Breast epithelium (tissue), 4 donors: ENCODE measurements at places on chromosomes 3 and 15. TPM values are rescaled to one million over a fixed set of nuclear protein-coding genes. Genes with fewer than 3 reads are reported as not detected.

CORO2B gene
- 3.5 TPM for total RNA-seq

RYR3 gene
- total RNA-seq, result 4.2 TPM

NSUN3 gene
- total RNA-seq, result 7.4 TPM

SLC9A9 gene
- total RNA-seq, result 7.8 TPM

STRIT1 gene
- 0.32 TPM for total RNA-seq

DRD3 gene
- not detected for total RNA-seq

CKMT1A gene
- total RNA-seq, result 2.0 TPM

NANOGP8 gene
- 1.1 TPM for total RNA-seq

CPLX3 gene
- total RNA-seq, result 0.66 TPM

DNA sequence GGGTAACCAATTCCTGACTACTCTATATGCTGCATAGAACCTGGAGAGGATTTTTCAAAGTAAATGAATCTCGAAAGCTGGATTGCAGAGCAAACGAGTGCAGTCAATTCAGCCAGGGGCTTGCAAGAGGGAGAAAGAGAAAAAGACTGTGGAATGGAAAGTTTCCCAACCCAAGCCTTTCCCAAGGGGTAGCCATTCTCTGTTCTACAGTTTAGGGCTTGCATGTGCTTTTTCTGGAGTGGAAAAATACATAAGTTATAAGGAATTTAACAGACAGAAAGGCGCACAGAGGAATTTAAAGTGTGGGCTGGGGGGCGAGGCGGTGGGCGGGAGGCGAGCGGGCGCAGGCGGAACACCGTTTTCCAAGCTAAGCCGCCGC, 511 bp upstream of the RARB start:
- DNase-seq, result no peak
- no peaks in the 10 kb centered on the region for H3K36me3 ChIP-seq
- no peaks in the 10 kb centered on the region for H3K4me1 ChIP-seq
- H3K27ac ChIP-seq, result peak overlapping the region; percentile 89

GRCh38 chr3:134345202-134345601, 29.0 kb downstream of the AMOTL2 start:
- no peak overlapping the region for H3K4me3 ChIP-seq
- no peaks in the 10 kb centered on the region for H3K27me3 ChIP-seq
- no peak for DNase-seq
- H3K4me1 ChIP-seq, result no peaks in the 10 kb centered on the region
- H3K36me3 ChIP-seq, result no peaks in the 10 kb centered on the region

- H3K4me1 ChIP-seq, result peaks cover 15% of the 10 kb centered on the region
- no peaks in the 10 kb centered on the region for H3K36me3 ChIP-seq
- H3K4me3 ChIP-seq, result no peak overlapping the region
- H3K27ac ChIP-seq, result peak overlapping the region; percentile 86
Observed at GRCh38 chr3:46959161-46959511, 17.4 kb downstream of the CCDC12 start.

- no peaks in the 10 kb centered on the region for H3K36me3 ChIP-seq
- no peaks in the 10 kb centered on the region for H3K27me3 ChIP-seq
- H3K4me1 ChIP-seq, result no peaks in the 10 kb centered on the region
- no peak overlapping the region for H3K4me3 ChIP-seq
- no peak overlapping the region for H3K27ac ChIP-seq
Observed at GRCh38 chr3:178059119-178059518, 477.1 kb upstream of the KCNMB2 start.

- H3K4me1 ChIP-seq, result peaks cover 4% of the 10 kb centered on the region
- no peaks in the 10 kb centered on the region for H3K27me3 ChIP-seq
- no peak for DNase-seq
- H3K4me3 ChIP-seq, result no peak overlapping the region
- no peaks in the 10 kb centered on the region for H3K36me3 ChIP-seq
Observed at GRCh38 chr3:197308591-197308990, 10.2 kb upstream of the DLG1 start.

- DNase-seq, result peak; percentile 83
- no peaks in the 10 kb centered on the region for H3K36me3 ChIP-seq
- no peak overlapping the region for H3K4me3 ChIP-seq
- peaks cover 39% of the 10 kb centered on the region for H3K4me1 ChIP-seq
- H3K27me3 ChIP-seq, result no peaks in the 10 kb centered on the region
Observed at GRCh38 chr15:66763186-66764071, 61.4 kb downstream of the SMAD6 start.

- H3K27ac ChIP-seq, result peak overlapping the region; percentile 99
- DNase-seq, result peak; percentile 93
- H3K36me3 ChIP-seq, result no peaks in the 10 kb centered on the region
- H3K4me3 ChIP-seq, result peak overlapping the region; percentile 78
Observed at GRCh38 chr15:75452364-75452864, 924 bp upstream of the SIN3A start.

DNA sequence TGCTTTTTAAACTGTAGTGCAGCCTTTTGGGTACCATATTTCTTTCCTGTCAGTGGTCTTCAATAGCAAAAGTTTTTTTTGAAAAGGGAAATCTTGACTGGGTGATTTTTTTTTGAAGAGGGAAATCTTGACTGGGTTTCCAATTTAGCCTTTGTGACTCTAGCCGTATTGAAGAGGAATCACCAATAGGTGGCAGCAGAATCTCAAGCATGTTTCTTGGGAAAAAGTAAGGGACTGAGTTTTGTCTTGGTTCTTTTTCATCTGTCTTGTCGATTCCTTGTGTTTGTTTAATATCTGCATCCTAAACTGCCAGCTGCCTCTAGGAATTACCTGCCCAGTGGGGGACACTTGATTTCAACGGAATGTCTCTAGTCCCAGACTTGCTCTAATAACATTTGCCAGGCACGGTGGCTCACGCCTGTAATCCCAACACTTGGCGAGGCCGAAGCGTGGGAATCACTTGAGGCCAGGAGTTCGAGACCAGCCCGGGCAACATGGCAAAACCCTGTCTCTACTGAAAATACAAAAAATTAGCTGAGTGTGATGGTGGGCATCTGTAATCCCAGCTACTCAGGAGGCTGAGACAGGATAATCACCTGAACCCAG, 89.2 kb downstream of the RBPMS2 start:
- H3K4me3 ChIP-seq, result no peak overlapping the region
- no peak for DNase-seq
- no peak overlapping the region for H3K27ac ChIP-seq

GRCh38 chr3:90016555-90016954, 909.1 kb downstream of the EPHA3 start:
- H3K36me3 ChIP-seq, result no peaks in the 10 kb centered on the region
- no peaks in the 10 kb centered on the region for H3K27me3 ChIP-seq
- no peaks in the 10 kb centered on the region for H3K4me1 ChIP-seq
- H3K27ac ChIP-seq, result no peak overlapping the region
- no peak overlapping the region for H3K4me3 ChIP-seq
- DNase-seq, result no peak

DNA sequence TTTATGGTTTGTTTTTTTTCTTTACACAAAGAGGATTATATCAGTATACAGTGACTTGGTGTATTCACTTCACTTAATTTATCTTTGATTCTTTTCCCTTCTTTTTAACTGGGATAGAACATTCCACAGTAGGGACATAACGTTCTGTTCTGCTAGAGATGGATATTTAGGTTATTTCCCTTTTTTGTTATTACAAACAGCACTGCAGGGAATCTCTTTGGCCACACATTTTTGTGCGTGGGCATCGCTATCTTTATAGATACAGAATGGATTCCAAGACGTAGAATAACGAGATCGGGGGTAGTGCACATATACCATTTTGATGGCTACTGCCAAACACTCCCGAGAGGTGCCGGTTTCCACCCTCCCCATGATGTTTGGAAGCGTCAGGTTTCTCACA, 44.8 kb downstream of the PXYLP1 start:
- H3K27me3 ChIP-seq, result no peaks in the 10 kb centered on the region
- H3K36me3 ChIP-seq, result no peaks in the 10 kb centered on the region
- no peak overlapping the region for H3K27ac ChIP-seq
- no peak overlapping the region for H3K4me3 ChIP-seq
- DNase-seq, result no peak
- H3K4me1 ChIP-seq, result no peaks in the 10 kb centered on the region

GRCh38 chr3:14273901-14274611, 95.4 kb downstream of the LSM3 start:
- no peak overlapping the region for H3K4me3 ChIP-seq
- H3K36me3 ChIP-seq, result no peaks in the 10 kb centered on the region
- no peaks in the 10 kb centered on the region for H3K27me3 ChIP-seq
- no peak for DNase-seq
- no peaks in the 10 kb centered on the region for H3K4me1 ChIP-seq
- H3K27ac ChIP-seq, result no peak overlapping the region

GRCh38 chr3:95341314-95341713, 1278.5 kb downstream of the NSUN3 start:
- DNase-seq, result no peak
- H3K36me3 ChIP-seq, result peaks cover 2% of the 10 kb centered on the region
- H3K4me1 ChIP-seq, result no peaks in the 10 kb centered on the region
- no peaks in the 10 kb centered on the region for H3K27me3 ChIP-seq
- no peak overlapping the region for H3K27ac ChIP-seq

DNA sequence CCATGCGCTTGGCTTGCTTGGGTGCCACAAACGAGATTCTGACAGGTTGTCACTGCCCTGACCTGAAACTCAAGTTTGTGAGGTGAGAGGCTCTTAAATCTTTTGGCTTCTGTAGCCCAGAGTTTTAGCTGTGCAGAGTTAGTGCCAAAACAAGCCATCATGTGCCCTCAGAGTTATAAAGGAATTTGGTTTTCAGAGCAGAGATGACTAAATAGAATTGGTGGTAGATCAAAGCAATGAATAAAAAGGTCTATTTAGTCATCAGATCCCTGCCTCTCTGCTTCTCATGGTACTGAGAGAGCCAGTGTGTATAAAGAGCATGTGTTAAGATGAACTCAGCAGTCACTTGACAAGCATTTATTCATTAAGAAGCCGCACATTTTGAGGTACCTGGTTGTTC, 207.5 kb upstream of the DPH6 start:
- no peaks in the 10 kb centered on the region for H3K4me1 ChIP-seq
- H3K27me3 ChIP-seq, result no peaks in the 10 kb centered on the region
- H3K4me3 ChIP-seq, result no peak overlapping the region
- no peak for DNase-seq

DNA sequence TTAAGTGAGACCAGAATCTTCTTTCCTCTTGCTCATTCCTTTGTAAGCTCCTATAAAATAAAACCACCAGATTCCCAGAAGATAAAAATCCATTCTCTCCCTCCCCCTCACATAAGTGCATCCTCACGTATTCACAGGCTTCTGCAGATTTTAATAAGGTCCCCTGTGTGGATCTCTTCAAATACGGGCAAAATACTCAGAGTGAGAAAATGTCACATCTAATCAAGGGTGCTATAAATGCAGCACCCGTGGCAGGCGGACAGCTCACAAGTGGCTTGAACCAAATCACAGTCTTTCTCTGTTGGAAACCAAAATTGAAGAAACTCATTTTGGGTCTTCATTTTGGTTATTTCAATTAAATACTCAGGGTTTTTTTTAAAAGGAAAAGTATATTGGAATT, 212.9 kb upstream of the CMC1 start:
- H3K36me3 ChIP-seq, result no peaks in the 10 kb centered on the region
- DNase-seq, result no peak
- H3K4me1 ChIP-seq, result no peaks in the 10 kb centered on the region

- H3K4me1 ChIP-seq, result no peaks in the 10 kb centered on the region
- H3K36me3 ChIP-seq, result no peaks in the 10 kb centered on the region
- no peak for DNase-seq
- no peak overlapping the region for H3K4me3 ChIP-seq
- H3K27ac ChIP-seq, result no peak overlapping the region
Observed at GRCh38 chr3:61928776-61929314, 367.5 kb downstream of the PTPRG start.

DNA sequence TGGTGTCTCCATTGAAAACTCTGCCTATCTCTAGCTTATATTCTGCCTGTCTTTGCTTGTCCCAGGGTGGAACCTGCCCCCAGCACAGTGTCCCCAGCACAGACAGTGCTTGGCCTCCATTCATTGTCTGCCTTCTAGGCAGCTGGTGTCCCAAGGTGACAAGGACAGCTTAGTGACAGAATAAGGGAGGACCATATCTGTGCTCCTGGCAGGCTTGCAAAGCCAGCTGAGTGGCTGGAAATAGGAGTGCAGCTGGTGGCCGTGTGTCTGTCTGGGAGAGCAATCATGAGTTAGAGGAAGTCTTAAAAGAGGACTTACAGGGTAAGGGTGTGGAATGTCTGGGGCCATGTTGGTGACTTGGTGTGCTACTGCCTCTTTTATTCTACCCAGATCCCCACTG, 33.4 kb downstream of the SCN5A start:
- DNase-seq, result no peak
- no peaks in the 10 kb centered on the region for H3K36me3 ChIP-seq
- H3K4me3 ChIP-seq, result no peak overlapping the region
- H3K4me1 ChIP-seq, result no peaks in the 10 kb centered on the region

GRCh38 chr15:70204652-70205051, 106.9 kb upstream of the TLE3 start:
- H3K4me3 ChIP-seq, result no peak overlapping the region
- DNase-seq, result no peak
- H3K4me1 ChIP-seq, result no peaks in the 10 kb centered on the region

GRCh38 chr3:195441051-195441450, 1.8 kb downstream of the ACAP2 start:
- H3K4me3 ChIP-seq, result peak overlapping the region; percentile 76
- H3K27ac ChIP-seq, result no peak overlapping the region
- H3K4me1 ChIP-seq, result no peaks in the 10 kb centered on the region
- DNase-seq, result no peak
- no peaks in the 10 kb centered on the region for H3K27me3 ChIP-seq
- H3K36me3 ChIP-seq, result no peaks in the 10 kb centered on the region
